ENCODE measurements at places on chromosomes 7 and 10. TPM values are rescaled to one million over a fixed set of nuclear protein-coding genes. Genes with fewer than 3 reads are reported as not detected.

DNA sequence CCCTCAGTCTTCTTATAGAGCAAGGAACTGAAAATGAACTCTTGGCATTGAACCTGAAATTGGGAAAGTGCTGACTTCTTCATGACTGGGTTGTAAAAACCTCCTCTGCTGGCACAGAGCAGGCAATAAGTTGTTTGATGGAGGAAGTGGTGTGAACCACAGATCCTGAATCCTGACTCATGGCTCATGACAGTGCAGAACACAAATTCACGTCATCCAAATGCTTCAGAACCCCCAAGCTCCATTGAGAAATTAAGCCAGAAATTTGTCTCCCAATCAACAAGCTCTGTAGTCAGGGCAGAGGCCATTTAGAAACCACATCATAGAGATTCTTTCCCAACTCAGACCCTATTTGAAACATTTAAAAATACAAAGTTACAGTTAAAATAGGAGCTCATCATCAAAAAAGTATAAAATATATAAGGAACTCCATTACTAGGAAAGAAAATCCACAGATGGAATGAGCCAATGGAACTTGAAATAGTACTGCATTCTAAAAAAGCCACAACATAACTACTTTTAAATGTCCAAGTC is 10.3 kb upstream of the STK17A start:
- no peaks in the 10 kb centered on the region for H3K36me3 ChIP-seq
- H3K4me3 ChIP-seq, result no peak overlapping the region
- no peak for DNase-seq
- H3K27me3 ChIP-seq, result no peaks in the 10 kb centered on the region
- H3K27ac ChIP-seq, result no peak overlapping the region

DNA sequence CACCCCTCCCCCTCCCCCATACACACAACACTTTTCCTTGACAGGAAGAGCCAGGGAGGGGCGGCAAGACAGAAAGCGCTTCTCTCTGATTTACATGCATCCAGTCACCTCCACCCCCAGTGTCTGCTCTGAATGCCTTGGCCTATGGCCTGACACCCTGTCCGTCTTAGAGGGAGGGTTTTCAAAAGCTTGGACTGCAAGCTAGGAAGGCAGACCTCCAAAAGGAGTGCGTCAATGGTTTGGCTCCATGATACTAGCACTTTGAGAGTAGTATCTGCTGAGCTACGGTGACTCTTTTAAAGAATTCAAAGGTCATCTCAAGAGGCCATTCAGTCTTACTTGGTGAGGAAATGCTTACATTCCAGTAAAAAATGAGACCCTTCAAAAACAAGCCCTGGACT is 20.3 kb upstream of the PAX2 start:
- H3K27ac ChIP-seq, result no peak overlapping the region
- no peaks in the 10 kb centered on the region for H3K36me3 ChIP-seq
- H3K4me1 ChIP-seq, result peaks cover 2% of the 10 kb centered on the region
- H3K4me3 ChIP-seq, result no peak overlapping the region
- peaks cover 25% of the 10 kb centered on the region for H3K27me3 ChIP-seq
- DNase-seq, result no peak

DNA sequence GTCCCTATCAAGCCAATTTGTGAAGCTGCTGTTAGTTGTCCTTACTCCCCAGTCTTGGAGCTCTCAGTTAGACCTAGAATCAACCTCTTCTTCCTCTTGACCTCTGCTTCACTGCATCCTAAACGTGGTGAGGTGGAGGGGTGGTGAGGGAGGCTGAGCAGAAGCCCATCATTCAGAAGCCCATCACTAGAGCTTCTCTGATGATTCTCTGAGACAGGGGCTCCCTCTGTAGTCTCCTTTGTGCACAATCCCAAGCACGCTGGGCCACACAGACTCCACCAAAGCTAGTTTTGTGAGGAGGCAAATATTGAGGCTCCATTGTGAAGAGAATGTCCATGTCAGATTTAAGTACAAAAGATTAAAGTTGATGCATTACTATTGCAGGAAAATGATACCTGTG is 163.8 kb upstream of the PRSS1 start:
- no peak for DNase-seq
- H3K4me3 ChIP-seq, result no peak overlapping the region
- H3K27me3 ChIP-seq, result no peaks in the 10 kb centered on the region
- H3K4me1 ChIP-seq, result peaks cover 4% of the 10 kb centered on the region

- H3K27me3 ChIP-seq, result no peaks in the 10 kb centered on the region
- no peak for DNase-seq
- H3K36me3 ChIP-seq, result no peaks in the 10 kb centered on the region
- peaks cover 5% of the 10 kb centered on the region for H3K4me1 ChIP-seq
- H3K4me3 ChIP-seq, result no peak overlapping the region
These were observed 8.0 kb upstream of the TAS2R60 start for GRCh38 chr7:143435266-143435665.

- no peaks in the 10 kb centered on the region for H3K36me3 ChIP-seq
- no peak for DNase-seq
- H3K27me3 ChIP-seq, result peaks cover 18% of the 10 kb centered on the region
- peak overlapping the region; percentile 87 for H3K27ac ChIP-seq
These were observed 55.2 kb downstream of the PWWP2B start for GRCh38 chr10:132452216-132452650.

CPA5 gene
- total RNA-seq, result 1.2 TPM

DNA sequence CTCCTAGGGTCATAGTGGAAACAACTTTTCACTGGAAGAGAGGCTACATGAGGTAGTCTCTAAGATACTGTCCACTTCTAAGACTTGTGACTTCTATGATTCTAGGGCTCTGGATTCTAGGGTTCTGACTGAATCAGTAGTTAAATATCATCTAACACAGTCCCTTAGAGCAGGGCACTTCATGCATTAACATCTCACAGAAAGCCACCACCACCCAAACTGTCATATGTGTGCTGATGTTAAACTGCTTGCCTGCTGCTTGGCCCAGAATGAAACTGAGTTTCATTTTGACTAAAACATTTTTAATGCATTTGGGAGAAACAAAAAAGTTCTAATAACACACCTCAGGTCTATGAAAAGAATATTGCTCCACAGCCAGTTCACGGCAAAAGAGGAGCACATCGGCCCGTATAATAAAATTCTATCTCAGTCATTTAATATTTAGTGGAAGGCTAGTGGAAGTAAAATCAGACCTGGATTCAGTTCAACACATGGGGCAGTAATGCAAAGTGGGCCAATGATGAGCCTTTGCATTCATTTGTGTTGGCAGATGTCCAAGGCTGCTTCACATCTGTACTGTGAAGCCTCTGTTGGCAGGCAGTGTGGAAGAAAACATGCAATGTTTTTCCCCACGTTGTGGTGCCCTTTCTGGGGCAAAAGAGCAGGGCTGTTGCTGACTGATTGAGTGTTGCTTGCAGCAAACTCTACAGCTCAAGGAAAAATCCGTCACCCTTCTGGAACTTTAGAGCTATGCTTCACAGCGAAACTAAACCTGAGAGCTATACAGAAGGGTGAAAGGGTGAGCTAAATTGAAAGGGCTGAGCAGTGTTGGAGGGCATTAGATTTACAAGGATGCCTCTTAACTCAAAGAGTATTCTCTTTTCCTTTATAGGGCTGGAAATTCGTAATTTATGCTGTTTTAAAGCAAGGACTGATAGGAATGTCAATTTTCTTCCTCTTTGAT is 33.5 kb upstream of the AUTS2 start:
- H3K27ac ChIP-seq, result no peak overlapping the region
- H3K27me3 ChIP-seq, result no peaks in the 10 kb centered on the region
- H3K4me3 ChIP-seq, result no peak overlapping the region
- H3K36me3 ChIP-seq, result no peaks in the 10 kb centered on the region
- no peaks in the 10 kb centered on the region for H3K4me1 ChIP-seq

DNA sequence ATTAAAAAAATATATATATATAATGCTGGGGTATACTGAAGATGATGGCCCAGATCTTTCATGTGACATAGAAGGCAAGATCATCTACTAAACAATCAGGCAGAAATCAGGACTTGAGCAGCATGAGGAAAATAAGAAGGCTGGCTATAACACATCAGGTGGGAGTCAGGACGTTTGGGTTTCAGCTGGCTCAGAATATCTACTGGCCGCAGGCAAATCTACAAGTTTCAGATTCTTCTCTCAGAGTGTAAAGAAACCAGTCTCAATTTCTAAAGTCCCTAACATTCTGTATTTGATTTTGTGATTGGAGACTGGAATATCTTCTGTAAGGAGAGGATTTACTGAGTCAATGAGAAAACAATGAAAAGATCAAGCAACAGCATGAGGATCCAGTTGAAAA is 37.7 kb upstream of the FAM3C start:
- H3K27ac ChIP-seq, result no peak overlapping the region
- H3K27me3 ChIP-seq, result no peaks in the 10 kb centered on the region
- no peak overlapping the region for H3K4me3 ChIP-seq

DNA sequence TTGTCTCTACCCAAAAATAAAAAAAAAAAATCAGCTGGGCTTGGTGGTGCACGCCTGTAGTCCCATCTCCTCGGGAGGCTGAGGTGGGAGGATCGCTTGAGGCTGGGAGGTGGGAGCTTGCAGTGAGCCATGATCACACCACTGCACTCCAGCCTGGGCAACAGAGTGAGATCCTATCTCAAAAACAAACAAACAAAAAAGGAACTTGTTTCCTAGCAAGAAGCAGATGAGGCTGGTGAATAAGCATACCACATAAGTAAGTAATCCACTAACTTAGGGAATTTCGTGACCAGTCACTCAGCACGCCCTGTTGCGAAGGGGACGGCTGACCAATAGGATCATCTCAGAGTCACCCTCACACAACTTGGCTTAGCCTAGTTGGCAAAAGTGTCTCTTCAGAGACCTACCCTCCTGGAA is 64.6 kb downstream of the CUX1 start:
- H3K27me3 ChIP-seq, result no peaks in the 10 kb centered on the region
- H3K4me3 ChIP-seq, result no peak overlapping the region
- no peaks in the 10 kb centered on the region for H3K36me3 ChIP-seq

Measured in T-cell (primary cell).